Placental pericyte (primary cell): ENCODE measurements at places on chromosomes 3 and 15. TPM values are rescaled to one million over a fixed set of nuclear protein-coding genes. Genes with fewer than 3 reads are reported as not detected.

The DAPK2 gene
- 1.1 TPM in 2 replicates for total RNA-seq

The GOLGA8R gene
- 0.66 and 0.86 TPM in 2 replicates for total RNA-seq

The MYRIP gene
- total RNA-seq, result not detected in 2 replicates

The ITIH1 gene
- total RNA-seq, result not detected in 2 replicates
